ENCODE measurements at places on chromosomes 7 and 10.

GRCh38 chr7:106021151-106022067 is 58.3 kb downstream of the CDHR3 start:
- peak; percentile 30 for DNase-seq

DNA sequence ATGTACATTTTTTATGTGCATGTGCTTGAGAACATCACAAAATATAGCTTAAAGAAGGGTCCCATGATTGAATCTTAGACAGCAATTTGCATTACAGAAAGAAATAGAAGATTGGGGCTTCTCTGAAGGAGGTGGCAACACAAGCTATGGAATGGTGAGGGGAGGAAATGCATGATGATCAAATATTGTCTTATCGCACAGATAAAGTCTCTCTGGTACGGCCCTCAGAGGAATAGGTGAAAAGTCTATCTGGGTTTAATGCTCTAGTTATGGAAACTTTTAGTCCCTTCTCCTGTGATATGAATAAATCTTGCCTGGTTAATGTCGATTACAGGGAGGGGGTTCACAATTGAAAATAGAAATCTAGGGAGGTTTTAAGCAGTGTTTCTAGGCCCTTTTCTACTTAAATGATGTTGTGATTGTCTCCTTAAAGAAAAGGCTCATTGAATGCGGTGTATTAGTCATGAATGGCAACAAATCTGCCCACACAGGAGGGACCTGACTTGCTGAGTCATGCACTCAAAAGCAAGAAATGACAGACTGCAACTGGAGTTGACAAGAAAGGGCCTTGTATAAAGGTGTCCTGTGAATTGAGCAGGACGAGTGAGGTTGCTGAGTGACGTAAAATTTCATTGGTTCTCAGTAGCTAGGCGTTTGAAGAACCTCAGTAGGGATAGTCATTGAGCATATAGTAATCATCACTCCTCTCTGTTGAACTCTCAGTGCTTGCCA is 133.4 kb upstream of the CSTF2T start:
- DNase-seq, result no peak

DNA sequence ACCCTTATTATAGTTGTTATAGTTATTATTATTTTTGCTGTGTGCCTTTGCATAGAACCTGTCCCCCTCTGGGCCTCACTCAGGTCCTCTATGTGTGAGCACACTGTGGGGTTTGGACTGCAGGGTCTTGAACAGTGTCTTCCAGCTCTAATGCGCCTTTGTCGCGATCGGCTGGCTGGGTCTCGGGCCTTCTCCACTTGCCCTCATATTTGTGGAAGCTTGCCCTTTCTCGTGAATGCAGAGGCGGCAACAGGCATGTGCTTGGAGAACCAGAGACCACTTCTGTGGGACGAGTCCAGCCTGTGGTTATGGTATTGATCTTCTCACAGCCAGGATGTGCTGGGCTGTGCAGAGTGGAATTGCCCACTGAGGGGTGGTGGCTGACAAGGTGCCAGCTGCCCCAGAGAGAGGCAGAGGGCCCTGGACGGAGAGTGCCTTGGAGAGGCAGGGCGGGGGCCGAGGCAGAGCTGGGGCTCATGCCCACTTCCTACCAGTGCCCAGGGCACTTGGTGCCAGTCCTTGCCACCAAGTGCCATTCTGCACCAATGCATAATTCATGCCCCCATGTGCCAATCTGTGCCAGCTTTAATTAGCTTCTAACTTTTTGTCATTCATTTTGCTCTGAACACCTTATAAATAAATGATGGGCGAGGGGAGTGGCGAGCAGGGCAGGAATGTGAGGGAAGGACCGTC is 6.8 kb upstream of the CDH23 start:
- no peak for DNase-seq

DNA sequence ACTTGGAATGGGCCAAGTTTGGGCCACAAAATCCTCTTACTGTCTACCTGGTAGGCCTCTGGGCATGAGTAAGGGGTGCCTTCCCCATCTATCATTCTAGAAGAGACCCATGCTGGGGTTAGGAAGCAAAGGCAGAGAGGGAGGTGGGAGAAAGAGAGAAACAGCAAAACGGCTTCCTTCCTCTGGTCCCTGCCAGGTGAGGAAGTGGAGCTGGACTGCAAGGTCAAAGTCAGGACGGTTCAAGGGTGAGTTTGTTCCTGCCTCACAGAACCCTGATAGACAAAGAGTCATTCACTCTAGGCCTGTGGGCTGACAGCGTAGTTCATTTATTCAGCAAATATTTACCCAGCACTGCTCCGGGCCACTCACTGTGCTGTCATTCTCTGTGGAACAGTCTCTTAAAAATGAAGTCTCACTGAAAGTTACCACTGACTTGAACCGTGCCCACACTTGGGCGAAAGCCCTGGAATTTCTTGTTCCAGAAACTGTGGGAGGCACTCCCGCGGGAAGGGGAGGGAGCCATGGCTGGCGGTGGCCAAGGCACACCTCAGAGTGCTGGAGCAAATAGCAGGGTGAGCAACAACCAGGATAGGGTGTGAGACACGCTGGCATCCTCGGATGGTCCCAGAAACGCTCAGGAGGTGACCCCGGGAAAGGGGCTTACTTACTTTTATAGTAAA is 26.2 kb upstream of the ECHDC3 start:
- no peak for DNase-seq

DNA sequence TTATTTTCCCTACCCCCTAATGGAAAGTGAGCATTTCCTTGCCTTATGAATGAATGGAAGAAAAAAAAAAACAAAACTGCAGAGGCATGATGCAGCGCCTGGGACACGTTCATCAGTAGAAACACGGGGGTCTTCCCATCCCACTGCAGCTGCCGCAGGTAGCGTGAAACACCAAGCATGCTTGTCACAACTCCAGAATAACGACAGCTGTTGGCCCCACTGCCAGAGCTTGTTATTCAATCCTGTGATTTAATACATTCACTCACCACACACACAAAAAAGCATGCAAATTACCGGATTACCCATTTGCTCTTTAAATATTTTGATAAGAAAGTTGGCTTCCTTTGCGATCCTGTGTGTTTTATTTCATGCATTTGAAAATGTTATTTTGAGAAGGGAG is 48.4 kb upstream of the GNA12 start:
- no peak for DNase-seq

DNA sequence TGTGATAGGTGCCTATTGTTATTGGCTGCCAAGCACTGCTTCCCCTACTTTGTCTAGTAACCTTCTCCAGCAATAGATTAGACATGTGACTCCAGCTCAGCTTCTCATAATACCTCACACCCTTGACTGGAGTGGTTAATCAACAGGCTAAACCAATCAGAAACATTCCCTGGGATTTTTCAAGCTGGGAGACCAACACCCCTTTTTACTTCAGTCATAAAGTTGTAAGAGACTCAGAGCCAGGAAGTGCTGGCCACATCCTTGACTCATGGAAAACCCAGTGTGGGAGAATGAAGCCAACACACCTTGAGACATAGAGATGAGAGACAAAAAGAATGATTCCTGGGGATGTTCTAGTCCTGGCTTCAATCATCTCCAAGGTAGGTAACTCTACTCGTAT is 62.6 kb upstream of the HECTD2 start:
- DNase-seq, result no peak

GRCh38 chr10:122487174-122487765 is 25.9 kb downstream of the HTRA1 start:
- DNase-seq, result no peak

DNA sequence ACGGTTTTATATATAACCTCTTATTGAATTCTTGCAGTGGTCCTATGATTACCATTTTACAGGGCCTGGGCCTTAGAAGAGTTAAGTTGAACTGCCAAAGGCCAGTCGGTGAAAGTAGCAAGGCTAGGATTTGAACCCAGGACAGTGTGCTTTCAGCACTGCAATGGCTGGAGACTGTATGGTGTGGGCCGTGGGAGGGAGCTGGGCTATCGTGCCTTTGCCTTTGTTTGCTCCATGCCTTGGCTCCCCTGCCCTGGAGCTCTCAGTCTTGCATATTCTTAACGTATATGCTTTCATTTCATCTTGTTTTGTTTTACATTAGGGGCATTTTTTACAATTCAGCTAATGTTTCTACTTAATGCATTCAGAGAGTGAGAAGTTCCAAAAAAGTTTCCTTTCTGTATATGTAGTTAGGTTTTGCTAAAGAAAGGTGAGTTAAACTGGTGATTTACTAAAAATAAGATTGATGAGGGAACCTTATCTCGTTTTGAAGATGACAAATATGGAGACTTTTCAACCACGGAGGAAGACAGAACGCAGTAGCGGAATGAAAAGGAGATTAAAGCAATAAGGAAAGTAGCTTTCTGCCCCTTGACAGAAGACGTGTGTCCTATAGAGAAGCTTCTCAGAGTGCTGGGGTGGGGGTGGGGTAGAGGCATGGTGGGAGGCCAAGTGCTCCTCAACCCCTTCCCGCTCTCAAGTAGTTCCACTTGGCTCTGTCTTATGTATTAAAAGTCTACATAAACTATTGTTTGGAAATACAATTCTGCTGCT is 82.5 kb downstream of the RTKN2 start:
- DNase-seq, result no peak

Data from WTC11 (cell line).